ENCODE measurements at places on chromosomes 2 and 18.

GRCh38 chr2:141393214-141393545, 737.6 kb downstream of the LRP1B start:
- no peak for DNase-seq

DNA sequence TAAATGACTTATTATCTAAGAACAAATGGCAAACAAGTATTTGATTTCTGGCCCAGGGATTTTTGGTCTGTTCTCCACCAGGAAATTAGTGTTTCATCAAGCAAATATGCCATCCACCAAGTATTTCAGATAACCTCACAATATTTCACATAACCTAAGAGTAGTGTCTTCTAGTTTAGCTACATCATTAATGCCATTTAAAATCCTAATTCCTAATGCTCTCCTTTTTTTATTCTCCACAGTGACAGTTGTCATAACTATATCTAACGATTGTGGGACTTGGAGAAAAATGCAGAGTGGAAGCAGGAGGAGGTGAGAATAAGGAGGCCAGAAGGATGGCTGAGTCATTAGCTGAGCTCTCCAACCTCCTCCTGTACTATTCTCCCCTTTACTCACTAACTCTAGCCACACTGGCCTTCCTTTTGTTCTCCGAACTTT, 58.5 kb upstream of the CTLA4 start:
- no peak for DNase-seq

GRCh38 chr2:10378189-10378588, 69.9 kb downstream of the ODC1 start:
- DNase-seq = no peak

GRCh38 chr2:238138331-238139195, at the start of gene KLHL30:
Gene KLHL30 (plus strand): TSS chr2:238138668. CDS start chr2:238140755, 2,087 bp downstream.
- no peak for DNase-seq

GRCh38 chr2:138787053-138787666, 7.0 kb upstream of the NXPH2 start:
- no peak for DNase-seq

- DNase-seq = no peak
These were observed 11.7 kb upstream of the KIF1A start for GRCh38 chr2:240831594-240832204.

GRCh38 chr2:106561356-106561755, 74.2 kb downstream of the CD8B2 start:
- DNase-seq = no peak

DNA sequence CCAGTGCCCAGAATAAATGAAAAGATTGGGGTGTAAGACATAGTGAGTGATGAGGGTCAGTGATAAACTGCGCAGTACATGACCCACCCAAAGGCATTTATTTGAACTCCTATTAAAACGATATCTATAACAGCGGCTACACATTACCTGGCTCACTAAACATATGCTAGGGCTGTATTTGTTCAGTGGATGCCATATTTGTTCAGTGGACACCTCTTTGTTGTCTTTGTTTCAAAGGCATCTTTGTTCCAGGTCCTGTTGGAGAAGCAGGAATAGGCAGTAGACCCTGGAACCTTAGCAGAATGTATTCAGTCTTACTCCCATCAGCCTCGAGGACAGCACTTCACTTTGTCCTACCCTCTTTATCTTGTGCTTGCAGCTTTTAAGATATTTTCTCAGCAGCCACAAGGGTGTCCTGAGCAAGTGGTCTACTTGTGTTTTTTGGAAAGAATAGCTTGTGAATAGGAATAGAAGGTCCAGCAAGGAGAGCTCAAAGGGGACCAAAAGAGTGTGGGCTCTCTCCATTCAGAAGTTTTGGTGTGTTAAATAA, 650.8 kb upstream of the FANCL start:
- no peak for DNase-seq

GRCh38 chr2:154794406-154794805, 95.9 kb downstream of the KCNJ3 start:
- no peak for DNase-seq

DNA sequence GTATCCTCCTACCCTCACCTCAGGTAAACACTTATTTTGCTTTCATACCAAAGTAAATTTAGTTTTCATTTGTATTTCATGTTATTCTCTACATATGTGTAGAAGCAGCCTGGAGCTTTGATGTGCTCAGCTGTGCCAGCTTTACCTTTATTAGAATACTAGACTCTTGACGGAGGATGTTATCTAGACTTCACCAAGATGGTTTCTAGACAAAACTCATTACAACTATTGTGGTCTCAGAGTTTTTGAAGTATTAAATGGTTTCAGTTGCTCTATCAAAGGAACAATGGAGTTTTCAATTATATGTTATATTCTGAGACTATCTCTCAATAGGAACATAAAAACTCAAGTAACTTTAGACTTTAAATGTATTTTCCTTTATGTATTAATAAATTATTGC, 5.0 kb upstream of the IL18RAP start:
- no peak for DNase-seq

GRCh38 chr2:42458396-42458795, 35.4 kb downstream of the KCNG3 start:
- DNase-seq = no peak

GRCh38 chr2:56348392-56349210, 164.8 kb downstream of the CCDC85A start:
- no peak for DNase-seq

DNA sequence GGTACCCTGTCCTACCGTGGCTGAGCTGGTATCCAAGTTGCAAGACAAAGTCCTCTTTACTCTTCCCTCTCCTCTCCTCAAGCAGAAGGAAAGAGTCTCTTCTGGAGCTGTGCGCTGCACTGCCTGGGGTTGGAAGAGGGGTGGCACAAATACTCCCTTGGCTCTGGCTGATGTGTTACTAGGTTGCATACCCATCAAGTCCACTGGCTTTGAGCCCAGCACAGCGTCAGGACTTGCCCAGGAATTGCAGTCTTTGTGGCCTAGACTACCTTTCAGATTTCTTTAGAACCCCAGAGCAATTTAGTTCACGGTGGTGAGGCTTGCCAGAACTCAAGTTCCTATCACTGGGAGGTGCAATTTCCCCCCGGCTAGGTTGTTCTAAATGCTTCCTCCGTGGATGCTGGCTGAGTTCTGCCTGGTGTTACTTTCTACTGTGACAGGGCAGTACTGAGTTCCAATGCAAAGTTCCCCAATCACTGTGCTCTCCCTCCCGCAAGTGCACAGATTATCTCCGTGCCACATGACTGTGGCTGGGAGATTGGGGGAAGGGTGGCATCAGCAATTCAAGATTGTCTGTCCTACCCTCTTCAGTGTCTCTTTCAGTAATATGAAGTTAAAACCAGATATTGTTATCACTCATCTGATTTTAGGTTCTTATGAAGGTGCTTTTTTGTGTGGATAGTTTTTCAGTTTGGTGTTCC, 13.4 kb downstream of the MYO3B start:
- no peak for DNase-seq

DNA sequence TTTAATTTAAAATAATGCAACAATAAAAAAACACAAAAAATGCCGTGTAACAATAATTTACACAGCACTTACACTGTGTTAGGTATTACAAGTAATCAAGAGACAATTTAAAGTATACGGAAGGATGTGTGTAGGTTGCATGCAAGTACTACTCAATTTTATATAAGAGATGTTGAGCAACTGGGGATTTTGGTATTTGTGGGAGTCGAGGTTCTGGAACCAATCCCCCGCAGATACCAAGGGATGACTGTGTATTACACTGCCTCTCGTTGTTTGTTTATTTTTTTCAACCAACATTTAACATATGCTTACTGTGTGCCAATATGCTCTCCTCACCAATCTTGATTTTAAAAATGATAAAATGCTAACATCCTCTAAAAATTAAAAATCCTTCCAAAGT, 24.8 kb downstream of the MAP3K2 start:
- no peak for DNase-seq

GRCh38 chr2:73359915-73360697, 25.5 kb upstream of the ALMS1 start:
- DNase-seq = no peak

GRCh38 chr2:170463206-170463537, 252.0 kb upstream of the SP5 start:
- DNase-seq = no peak

DNA sequence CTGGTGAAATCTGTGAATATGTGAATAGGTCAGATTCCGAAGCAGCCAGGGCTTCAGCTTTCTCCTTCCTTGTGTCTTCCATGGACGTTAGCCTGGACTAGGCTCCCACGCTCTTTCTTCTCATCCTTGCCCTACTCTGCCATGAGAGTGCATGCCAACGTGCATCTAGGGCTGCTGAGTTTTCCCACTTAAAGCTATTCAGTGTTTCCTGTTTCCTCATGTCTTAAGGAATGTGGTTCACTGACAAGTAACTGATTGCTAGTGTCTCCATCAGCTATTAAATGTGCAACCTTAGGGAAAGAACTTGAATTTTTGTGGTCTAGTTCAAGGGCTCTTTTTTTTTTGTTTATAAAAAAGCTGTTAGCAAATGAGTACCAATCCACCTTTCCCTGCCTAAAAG, 642.3 kb upstream of the LINC00305 start:
- DNase-seq = no peak

DNA sequence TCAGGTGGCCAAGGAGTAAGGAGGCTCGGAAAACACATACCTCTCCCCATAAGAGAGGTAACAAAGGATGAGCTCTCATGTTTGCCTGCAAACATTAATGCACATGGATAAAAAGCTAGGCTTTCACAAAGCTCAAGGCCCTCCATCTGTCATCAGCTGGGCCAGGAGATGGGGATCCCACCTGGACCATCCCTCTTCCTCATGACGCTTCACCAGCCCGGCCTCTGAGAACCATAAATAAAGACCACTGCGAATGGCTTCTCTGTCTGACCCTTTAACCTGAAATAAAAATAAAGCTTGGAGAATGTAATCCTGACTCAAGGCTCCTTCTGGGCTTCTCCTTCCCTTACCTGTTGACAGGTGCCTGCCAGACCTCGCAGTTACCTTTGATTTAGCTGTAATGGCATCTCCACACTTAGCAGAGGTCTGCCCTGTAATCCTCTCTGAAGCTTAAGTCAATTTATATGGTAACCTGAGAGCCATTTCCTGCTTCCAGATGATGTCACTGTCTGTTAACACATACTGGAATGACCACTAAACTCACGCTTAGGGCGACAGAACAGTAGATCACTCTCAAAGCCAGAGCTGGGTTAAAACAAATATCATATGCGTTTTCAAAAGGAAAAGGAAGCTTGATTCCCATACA, 29.3 kb upstream of the FOXI3 start:
- no peak for DNase-seq

DNA sequence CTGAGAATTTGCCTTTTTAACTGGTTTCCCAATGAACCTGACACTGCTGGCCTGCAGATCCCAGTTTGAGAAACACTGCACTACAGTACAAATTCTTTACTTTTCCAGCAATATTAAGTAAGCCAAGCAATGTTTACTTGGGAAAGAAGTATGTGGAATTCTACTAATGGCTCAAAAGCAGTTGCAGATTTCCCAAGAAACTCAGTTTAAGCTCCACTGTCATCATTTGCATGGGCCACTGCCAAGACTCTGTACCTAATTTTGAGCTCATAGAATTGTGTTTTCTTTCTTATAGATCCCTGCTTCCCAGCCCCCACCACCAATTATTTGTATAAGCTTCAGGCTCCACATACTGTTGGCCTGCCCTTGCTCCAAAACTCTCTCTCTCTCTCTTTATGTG, 676.1 kb downstream of the RNF144A start:
- no peak for DNase-seq

GRCh38 chr2:43013821-43014345, 212.5 kb downstream of the ZFP36L2 start:
- DNase-seq = no peak

- DNase-seq = no peak
These were observed 41.1 kb downstream of the ID2 start for GRCh38 chr2:8722986-8723385.

GRCh38 chr2:5479265-5479928, 212.8 kb upstream of the SOX11 start:
- no peak for DNase-seq

- DNase-seq = no peak
These were observed 14.1 kb downstream of the EMX1 start for GRCh38 chr2:72931280-72931910.

DNA sequence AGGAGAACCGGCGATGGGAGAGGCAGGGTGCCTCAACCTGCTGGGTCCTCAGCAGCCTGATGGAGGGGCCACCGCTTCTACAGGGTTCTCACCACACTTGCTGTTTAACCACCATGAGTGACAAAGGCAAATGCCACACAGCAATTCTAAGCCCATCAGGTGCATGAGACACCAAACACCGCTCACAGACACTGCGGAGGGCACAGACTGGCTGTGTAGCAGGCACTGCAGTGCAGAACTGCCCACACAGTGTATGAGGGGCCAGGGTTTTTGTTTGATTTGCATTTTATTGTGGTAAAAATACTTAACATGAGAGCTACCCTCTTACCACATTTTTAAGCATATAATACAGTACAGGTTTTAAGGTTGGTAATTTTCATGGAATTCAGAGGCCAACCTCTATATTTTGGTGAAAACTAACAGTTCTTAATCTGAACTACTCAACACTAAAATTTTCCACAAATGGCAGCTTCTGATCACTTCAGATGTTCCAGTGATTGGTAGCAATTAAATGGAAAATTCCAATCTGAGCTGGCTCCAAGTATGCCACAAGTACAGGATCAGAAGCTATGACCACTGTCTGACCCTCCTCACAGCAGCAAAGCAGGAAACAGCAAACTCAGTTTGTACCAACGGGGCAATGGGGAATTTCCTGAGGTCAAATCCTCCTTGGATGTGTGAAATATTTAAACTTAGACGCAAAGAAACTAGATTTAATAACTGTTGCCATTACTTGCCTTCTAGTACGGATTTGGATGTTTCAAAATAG, 67.7 kb downstream of the FAM210A start:
- no peak for DNase-seq

DNA sequence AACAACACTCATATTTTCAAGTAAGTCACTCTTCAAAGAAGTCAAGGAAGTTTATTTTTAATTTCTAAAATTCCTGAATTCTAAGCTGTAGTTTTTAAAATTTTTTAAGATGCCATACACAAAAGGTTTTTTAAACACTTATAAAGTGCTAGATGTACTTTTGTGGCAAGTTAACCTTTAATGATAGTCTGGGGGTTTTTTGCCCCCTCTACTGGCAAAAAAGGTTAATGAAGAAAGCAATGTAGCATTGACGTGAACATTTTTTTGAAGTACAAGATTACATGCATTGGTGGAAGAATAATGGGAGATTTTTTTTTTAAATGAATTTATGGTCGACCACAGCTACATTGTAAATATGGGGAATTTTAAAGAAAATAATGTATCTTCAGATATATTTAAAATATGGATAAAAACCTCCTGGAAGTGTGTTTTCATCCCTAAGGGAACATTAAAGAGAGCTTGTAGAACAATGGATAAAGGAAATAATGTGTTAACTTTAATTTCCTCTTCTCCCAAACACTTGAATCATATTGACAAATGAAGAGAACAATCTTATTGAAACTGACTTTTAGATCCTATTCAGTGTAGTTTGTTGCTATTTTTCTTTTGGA, 12.6 kb downstream of the ITPRID2 start:
- DNase-seq = no peak

DNA sequence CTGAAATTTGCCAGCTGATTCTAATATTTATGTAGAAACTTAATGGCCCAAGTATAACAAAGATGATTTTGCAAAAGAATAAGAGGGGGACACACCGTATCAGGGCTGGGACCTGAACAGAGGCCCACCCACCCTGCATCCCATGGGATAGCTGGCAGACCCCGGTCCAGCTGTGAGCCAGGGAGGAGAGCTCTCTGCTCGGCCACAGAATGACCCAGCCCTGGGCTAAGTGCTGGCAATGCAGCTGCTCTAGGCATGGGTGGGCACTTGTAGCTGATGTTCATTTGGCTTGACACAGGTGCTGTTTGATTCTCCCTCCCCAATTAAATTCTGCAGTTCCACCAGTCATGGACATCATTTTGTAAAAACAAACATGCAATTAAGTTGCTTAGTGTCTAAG, 522.8 kb upstream of the RAB6C start:
- DNase-seq = no peak

GRCh38 chr18:75218065-75218923, 7.7 kb downstream of the TSHZ1 start:
- no peak for DNase-seq
